ENCODE measurements at places on chromosomes 11 and 22.

GRCh38 chr11:130476200-130476921 lies 27.9 kb downstream of the ADAMTS15 start:
- peak; percentile 37 for DNase-seq

DNA sequence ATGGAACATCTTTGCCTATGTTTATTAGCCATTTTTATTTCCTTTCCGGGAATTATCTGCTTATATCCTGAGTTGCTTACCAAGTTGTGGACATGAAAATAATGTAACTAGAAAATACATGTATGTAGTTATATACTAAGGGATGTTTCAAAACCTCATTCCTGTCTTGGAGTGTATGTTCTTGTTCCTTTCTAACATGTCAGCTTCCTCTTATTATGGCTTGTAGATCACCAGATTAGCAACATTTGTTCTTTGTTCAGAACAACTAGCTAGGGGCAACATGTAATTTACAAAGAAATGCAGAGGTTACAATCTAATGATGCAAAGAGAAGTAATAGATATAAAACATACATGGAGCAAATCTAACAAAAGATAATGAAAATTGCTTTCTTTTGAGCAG lies 13.1 kb upstream of the TMEM123 start:
- DNase-seq = no peak

GRCh38 chr11:74397501-74398243 lies 561 bp downstream of the PGM2L1 start:
- DNase-seq = peak; percentile 59

- peak; percentile 85 for DNase-seq
Measured at GRCh38 chr22:29689880-29690213, 30.0 kb upstream of the CABP7 start.

- no peak for DNase-seq
Measured at GRCh38 chr11:94002226-94002625, 18.9 kb upstream of the HEPHL1 start.

- no peak for DNase-seq
Measured at GRCh38 chr11:18314784-18315523, 7.0 kb downstream of the HPS5 start.

DNA sequence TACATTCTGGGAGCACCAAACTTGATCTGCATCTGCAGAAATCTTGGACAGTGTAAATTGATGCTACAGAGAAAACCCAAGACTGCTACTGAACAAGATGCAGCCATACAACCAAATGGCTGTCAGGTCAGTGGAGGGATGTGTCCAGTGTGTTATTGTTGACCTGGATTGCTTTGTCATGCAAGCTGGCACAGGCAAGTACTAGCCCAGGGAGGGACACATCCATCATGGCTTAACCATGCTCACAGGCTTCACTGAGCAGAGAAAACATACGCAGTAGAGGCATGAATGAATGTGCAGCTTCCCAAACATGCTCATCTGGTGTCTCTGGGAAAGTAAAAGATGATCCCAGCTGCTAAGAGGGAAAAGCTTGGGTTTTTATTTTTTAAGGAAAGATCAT lies 93.6 kb downstream of the MTNR1B start:
- no peak for DNase-seq

DNA sequence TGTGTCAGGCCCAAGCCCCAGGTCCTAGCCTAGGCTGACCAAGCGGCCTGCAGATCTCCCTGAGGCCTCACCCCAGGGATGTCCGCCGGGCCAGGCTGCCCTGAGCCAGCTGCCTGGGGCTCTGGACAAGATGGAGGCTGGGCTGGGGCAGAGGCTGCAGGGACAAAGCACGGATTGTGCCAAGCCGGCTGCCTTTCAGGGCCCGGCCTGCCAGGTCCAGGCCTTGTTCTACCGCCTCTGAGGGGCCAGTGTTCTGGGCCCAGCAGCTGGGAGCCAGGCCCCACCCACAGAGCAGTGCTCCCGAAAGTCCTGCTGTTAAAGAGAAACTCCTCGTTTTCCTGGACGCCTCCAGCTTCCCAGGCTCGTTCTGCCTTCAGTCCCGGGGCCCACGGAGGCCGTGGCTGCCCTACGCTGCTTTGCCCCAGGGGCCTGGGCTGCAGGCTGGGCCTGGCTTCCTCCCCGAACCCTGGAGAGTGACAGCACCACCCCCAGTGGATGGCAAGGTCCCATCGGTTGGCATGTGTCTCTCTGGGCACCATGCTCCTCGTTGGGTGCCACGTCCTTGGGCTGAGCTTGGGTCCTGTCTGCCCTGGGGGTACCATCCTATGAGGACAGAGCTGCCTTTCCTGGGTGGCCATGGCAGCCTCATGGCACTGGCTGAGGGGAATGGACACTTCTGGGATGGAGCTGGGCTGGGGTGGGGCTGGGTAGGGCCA lies 7.6 kb downstream of the BRSK2 start:
- no peak for DNase-seq

- DNase-seq = peak; percentile 87
Measured at GRCh38 chr11:46889689-46890475, 28.5 kb downstream of the LRP4 start.

DNA sequence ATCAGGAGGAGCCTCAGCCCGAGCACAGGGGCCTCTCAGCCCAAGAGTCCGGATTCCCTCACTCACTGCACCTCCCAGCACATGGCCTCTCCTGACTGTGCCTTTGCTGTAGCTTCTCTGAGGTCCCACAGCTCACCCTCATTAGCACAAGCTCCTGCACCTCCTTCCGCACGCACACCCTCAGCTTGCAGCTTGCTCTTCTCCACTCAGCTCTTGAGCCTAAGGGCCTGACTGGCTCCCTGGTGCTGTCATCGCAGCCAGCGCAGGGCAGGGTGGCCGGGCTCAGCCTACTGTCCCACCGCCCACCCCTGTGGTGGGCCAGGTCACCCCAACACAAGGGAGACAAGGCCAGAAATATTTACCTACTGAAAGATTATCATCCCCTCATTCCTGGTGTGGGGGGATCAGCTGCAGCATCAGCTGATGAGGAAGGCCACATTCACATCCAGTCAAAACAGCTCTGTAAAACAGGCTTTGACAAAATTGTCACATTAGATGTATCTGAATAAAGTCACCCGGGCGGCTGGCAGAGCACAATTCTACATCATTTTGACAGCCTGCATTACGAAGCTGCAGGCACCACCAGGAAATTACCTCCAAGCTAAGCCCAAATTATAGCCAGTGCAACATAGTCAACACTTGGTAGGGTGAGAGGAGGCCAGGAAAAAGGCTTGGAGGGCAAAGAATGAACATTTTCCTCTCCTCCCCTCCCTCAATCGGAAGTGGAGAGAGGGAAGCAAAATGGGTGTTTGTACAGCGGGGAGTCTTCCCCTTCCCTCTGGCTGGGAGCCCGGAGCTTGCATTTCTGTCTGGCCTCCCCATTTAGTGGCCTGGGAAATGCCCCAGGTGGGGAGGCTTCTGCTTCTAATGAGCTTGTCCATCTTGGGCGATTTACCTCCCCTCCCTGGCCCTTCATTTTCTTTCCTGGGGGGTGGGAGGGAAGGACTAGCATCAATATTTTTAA lies 29.5 kb upstream of the IGSF9B start:
- no peak for DNase-seq

DNA sequence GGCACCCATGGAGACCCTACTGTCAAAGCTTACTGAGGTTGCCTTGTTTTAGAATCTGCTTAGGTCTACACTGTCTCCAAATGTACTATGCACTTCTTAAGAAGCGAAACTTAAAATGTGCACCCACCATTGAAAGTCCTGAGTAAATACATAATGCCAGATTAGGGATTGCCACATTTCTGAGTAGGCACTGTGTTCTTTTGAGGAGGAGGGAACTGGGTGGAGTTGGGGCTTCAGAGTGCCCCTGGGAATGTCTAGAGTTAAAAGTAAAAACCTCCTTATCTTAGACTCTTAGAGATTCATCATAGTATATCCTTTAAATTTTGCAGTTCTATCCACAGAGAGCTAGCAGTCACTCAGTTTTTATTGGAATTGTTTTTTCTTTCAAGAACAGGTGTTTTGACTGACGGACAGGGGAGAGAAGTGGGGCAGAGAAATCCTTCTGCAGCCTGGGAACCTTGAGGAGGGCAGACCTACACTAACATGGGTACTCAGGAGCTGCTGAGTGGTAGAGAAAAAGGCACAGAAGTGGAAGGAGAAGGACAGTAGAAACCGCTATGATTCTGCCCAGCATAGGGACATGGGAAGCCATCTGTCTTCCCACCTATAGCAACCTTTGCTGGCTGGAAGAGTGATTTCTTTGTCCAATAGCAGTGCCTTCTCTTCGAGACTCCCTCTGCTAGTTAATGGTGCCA lies 33.4 kb upstream of the MICAL2 start:
- no peak for DNase-seq

DNA sequence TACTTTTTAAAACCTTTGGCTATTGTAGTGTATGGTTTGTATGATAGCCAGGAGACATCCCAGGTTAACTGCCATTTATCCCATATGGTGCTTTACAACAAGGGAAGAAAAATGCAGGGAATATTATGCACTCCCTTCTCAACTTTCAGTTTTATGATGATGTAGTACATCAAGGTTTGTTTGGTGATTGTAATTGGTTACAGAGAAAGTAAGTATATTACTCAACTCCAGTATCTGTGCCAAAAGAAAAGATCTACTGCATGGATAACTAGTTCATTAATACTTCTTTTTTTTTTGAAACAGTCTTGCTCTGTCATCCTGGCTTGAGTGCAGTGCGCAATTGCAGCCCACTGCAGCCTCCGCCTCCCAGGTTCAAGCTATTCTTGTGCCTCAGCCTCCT lies 65.3 kb downstream of the BCL2L13 start:
- no peak for DNase-seq

GRCh38 chr11:34754171-34754823 lies 133.4 kb downstream of the EHF start:
- DNase-seq = no peak
